ENCODE measurements at places on chromosomes 5 and 9. TPM values are rescaled to one million over a fixed set of nuclear protein-coding genes. Genes with fewer than 3 reads are reported as not detected.

PHF24 gene
- total RNA-seq: 0.57 TPM

TMEM252 gene
- total RNA-seq: not detected

KCNN2 gene
- 2.6 TPM for total RNA-seq

RBM27 gene
- 16.1 TPM for total RNA-seq

GRM6 gene
- not detected for total RNA-seq

PCDHGA9 gene
- total RNA-seq: 9.6 TPM

ZBED3 gene
- total RNA-seq: 6.4 TPM

SMIM33 gene
- total RNA-seq: not detected

RASGEF1C gene
- 0.40 TPM for total RNA-seq

PPP1R26 gene
- total RNA-seq: 26.3 TPM

SPOCK1 gene
- 43.4 TPM for total RNA-seq

PDE8B gene
- total RNA-seq: 5.7 TPM

AOPEP gene
- total RNA-seq: 260 TPM

TMEM174 gene
- total RNA-seq: not detected

CKMT2 gene
- total RNA-seq: 1,231 TPM

ITK gene
- 0.43 TPM for total RNA-seq

FAM221B gene
- not detected for total RNA-seq

EHMT1 gene
- total RNA-seq: 39.8 TPM

SLC27A6 gene
- 64.4 TPM for total RNA-seq

FAM240B gene
- not detected for total RNA-seq

ECM2 gene
- total RNA-seq: 8.0 TPM

SEMA6A gene
- 4.5 TPM for total RNA-seq

SNCAIP gene
- total RNA-seq: 1.3 TPM

RAPGEF6 gene
- 15.6 TPM for total RNA-seq

MARCOL gene
- total RNA-seq: not detected

PRDM9 gene
- not detected for total RNA-seq

NTRK2 gene
- total RNA-seq: 3.7 TPM

IFNA21 gene
- not detected for total RNA-seq

NR4A3 gene
- total RNA-seq: 22.4 TPM

PCDHA3 gene
- total RNA-seq: 0.11 TPM

COL15A1 gene
- 49.4 TPM for total RNA-seq

ADRB2 gene
- 2.6 TPM for total RNA-seq

C7 gene
- total RNA-seq: 84.1 TPM

FAM151B gene
- total RNA-seq: 2.1 TPM

RNF180 gene
- total RNA-seq: 13.7 TPM

ROPN1L gene
- 0.43 TPM for total RNA-seq

CNTNAP3 gene
- 2.7 TPM for total RNA-seq

TGFBI gene
- total RNA-seq: 46.9 TPM

SPAAR gene
- total RNA-seq: 4.0 TPM

ZNF883 gene
- total RNA-seq: 2.4 TPM

PCDHGB6 gene
- 11.9 TPM for total RNA-seq

IL5 gene
- not detected for total RNA-seq

SPACA9 gene
- 5.4 TPM for total RNA-seq

MRPL50 gene
- 14.1 TPM for total RNA-seq

CDKN2B gene
- total RNA-seq: 3.6 TPM

OR2V2 gene
- total RNA-seq: not detected

PCDHGA1 gene
- total RNA-seq: 4.6 TPM

IFNB1 gene
- not detected for total RNA-seq

All from cardiac septum (tissue), 1 donor.